Activated CD4-positive, alpha-beta T cell treated with anti-CD3 and anti-CD28 coated beads, Interleukin-2, amount 50 U/mL, for 4 hours (primary cell): ENCODE measurements at places on chromosomes 1 and 21.

- DNase-seq = no peak
Measured at GRCh38 chr1:213127074-213127473, 76.0 kb downstream of the RPS6KC1 start.

DNA sequence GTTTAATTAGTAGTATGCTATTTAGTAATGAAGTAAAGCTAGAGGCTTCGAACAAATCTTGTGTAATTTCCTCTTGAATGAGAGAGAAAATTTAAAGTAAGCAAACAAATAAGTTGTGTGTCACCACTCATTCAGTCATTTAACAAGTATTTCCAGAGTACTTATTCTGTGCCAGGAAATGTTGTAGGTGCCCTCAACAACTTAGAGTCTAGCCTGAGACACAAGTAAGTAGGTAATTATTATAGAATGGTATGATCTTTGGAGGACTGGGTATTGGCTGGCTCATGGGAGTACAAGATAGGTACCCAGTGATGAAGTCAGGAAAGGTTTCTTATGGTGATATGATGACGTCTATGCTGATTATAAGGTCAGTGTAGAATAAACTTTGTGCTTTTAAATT lies 17.4 kb upstream of the METTL18 start:
- DNase-seq = no peak

DNA sequence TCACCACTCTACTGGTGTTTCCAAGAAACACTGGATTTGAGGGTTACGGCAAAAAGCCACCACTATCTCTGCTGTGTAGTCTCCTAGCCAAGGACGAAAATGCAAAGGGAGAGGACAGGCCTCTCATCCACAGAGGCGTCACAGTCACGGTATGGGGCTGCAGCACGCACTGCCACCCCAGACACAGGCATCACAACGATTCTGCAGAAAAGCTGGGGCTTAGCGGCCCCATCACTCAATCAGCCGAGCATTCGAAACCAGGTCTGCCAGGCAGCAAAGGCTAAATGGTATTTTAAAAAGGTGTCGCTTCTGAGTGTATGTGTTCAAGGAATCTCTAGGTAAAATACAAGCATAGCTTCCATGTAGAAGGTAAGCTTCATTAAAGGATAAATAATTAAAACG lies 1.4 kb downstream of the RIPK4 start:
- DNase-seq = no peak

DNA sequence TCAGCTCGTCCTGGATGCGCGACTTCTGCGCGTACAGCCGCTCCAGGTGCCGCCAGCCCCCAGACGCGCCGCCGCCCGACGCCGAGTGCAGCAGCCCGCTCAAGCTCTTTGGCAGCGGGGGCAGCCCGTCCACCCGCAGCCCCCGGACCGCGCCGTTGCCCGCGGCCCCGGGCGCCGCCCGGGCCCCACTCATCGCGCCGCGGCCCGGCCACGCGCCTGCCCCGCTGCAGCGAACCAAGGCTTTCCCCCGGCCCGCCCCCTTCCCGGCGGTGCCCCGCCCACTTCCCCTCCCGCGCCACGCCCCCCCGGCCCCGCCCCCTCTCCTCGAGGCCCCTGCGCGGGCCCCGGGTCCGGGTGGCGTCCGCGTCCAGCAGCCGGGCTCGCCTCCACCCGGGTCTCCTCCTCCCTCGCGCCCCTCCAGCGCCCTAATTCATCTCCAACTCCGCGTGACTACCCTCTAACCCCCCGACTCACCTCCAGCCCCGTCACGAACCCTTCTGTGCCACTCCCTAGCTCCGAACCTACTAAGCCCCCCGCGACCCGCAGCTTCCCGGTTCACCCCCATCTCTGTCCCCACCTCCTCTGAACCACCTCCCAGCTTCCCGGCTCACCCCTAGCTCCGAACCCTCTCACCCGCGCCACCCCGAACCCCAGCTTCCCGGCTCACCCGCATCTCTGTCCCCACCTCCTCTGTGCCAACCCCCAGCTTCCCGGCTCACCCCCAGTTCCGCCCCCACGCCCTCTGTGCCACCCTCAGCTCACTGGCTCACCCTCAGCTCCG lies at the start of gene FAM89A:
FAM89A (minus strand) TSS at position 236 of the 781 bp plus-strand sequence; CDS start at position 193, 43 bp downstream.
- DNase-seq = peak; percentile 68

DNA sequence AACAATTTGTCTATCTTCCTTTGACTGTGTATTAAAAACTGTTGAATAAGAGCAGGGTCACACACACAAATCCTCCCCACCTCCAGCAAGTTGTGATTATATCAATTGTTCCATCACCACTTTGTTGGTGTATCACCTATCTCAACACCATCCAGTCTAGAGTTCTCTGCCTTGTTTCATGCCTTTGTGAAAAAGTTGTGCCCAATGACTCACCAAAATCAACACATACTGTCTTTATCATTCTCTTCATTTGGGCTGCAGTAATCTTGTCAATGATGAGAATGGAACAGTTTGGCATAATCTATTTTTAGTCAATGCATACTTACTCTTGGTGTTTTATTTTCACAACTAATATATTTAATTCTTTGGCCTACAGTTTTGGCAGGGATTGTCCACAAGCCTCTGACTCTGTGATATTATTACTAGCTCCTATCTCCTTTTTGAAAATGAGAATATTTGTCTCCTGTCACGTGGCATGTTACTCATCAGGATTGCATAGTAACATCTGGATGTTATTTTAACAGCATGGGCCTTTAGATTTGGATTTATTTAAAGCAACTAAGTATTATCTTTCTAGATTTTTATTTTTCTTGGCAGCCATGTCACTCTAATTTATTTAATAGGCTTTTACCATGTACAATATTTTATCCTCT lies 5.1 kb downstream of the C1orf87 start:
- no peak for DNase-seq
